ENCODE measurements at places on chromosomes 12 and 14.

- no peak for DNase-seq
Observed at GRCh38 chr14:81408595-81408994, 8.5 kb upstream of the STON2 start.

DNA sequence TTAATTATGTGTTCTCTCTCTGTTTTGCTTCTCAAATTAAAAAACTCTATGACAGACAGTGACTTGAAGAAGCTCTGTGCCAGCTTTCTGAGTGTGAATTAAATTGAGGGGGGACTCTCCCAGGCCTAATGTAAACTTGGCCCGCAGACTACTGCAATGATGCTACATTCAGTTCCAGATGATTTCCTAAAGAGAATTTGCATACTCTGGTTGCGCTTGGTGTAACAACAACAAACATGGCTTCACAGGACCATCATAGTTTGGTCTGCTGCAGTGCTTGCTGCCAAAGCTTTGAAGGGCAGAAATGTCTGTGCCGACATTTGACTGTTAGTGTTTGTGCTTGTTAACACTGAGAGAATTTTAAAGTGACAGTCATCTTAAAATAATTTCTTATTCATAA is 25.0 kb downstream of the CFAP54 start:
- no peak for DNase-seq

DNA sequence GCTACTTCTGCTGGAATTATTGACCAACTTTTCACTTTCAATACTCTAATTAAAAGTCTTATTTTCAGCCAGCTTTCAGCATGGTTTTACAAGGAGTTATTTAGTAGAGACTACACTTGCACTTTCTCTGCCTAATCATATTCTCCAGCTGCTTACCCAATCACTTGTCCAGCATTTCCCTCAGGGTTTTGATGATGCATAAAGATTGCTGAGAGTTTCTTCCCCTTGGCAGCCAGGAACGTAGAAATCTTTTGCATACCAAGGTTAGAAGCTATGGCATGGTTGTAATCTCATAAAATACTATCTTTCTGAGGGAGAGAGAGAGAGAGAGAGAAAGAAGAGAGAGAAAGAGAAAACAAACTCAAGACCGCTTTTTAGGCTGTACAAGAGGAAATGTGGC is 10.8 kb downstream of the OR4Q3 start:
- DNase-seq = no peak

DNA sequence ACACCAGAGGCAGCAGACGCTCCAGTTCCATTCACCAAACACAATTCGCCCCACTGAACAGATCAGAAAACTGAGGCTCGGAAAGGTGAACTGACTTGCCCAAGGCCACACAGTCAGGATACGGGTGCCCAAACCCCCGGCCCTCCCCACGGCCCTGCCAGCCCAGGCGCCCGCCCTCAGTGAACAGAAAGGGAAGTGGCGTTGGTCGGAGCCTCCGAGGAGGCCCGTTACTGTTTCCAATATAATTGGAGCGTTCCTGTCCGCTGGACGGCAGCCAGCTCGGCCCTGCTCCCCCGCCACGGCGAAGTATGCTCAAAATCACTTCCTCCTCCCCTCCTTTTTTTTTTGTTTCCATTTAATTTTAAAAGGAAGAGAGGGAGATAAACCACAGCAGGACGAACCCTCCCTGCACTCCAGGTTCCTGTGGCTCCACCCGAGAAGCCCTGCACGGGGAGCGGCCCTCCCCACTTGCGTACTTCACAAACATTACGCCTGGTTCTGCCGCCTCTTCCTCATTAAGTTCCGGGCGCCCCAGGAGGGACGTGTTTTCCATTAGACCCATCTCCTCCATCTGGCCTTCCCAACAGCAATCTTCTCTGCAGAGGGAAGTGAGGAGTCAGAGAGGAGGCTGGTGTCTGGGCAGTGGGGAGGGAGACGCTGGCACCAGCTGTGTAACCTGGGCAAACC is 61.1 kb downstream of the NCOR2 start:
- DNase-seq = peak; percentile 55

- DNase-seq = no peak
Observed at GRCh38 chr12:105887131-105887530, 251.6 kb downstream of the NUAK1 start.

GRCh38 chr12:21850419-21850818 is 75.9 kb upstream of the KCNJ8 start:
- DNase-seq = no peak

- peak; percentile 98 for DNase-seq
Observed at GRCh38 chr14:20477211-20477876, 8.1 kb downstream of the PNP start.

DNA sequence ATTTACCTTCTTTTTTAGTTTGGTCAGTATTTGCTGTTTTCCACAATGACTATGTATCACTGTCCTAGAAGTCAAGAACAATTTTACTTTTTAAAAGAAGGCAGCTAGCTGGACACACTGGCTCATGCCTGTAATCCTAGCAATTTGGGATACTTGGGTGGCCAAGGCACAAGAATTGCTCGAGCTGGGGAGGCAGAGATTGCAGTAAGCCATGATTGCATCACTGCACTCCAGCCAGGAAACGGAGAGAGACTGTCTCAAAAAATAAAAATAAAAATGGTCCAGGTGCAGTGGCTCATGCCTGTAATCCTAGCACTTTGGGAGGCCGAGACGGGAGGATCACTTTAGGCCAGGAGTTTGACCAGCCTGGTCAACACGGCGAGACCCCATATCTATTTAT is 28.3 kb downstream of the MDM1 start:
- DNase-seq = peak; percentile 53

All from amniotic epithelial cell (primary cell).